ENCODE measurements at places on chromosomes 12 and 14.

GRCh38 chr12:87074781-87075180 lies 818.6 kb upstream of the MGAT4C start:
- DNase-seq: no peak

- DNase-seq: no peak
These were observed 552 bp upstream of the SCN8A start for GRCh38 chr12:51590347-51591015.

GRCh38 chr12:3427956-3428355 lies 63.0 kb upstream of the PRMT8 start:
- DNase-seq: no peak

GRCh38 chr14:61505815-61506809 lies 184.7 kb downstream of the PRKCH start:
- DNase-seq: no peak

DNA sequence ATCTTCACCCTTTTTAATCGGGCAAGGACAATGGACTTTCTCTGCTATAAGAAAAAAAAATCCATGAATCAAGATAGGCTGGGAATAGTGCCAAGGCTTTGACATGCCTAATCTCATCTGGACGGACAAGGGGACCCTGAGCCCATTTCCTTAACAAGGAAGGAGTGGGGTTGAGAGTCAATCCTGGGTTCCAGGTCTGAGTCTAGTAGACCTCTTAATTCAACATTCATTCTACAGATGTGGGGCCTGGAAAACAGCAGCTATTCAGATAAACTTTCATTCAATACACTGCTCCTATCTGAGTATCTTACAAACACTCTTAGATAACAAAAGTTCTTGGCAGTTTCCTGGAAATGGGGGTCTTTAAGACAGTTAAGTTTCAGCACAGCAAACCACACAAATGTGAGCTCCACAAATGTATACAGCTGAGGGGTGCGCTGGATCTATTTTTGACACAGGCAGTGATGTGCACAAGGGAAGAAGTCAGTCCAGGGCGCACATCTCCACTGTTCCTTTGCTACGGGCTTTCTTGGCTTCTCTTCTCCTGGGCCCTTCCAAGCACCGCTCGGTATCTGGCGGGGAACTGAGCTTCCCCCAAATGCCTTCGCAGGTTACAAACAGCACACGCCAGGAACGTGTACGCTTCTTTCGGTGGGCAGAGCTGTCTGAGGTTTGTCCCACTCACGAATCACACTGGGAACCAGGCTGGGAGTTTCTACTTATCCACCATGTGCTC lies 82.2 kb upstream of the GPR68 start:
- DNase-seq: no peak

- DNase-seq: no peak
These were observed 133.9 kb downstream of the SPTSSA start for GRCh38 chr14:34328178-34328577.

DNA sequence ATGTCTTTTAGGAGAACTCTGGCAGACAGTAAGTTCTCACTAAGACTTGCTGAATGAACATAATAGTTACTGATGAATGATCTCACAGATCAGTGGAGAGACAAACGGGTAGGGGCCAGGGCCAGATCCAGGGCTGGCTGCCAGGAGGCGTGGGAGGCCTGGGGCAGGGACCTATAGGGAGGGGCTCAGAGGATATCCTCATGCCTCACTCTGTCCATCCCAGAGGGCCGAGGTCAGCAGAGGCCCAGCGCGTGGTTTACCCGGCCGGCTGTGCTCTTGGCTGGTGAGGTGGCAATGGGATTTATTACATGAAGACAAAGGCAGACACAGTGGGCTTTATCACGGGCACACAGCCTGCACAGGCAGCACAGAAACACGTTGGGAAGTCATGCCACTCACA lies 85.4 kb downstream of the CHGA start:
- no peak for DNase-seq

GRCh38 chr14:93765970-93766369 lies 22.3 kb downstream of the PRIMA1 start:
- no peak for DNase-seq

- no peak for DNase-seq
These were observed 134.6 kb downstream of the BTG1 start for GRCh38 chr12:92010853-92011701.

GRCh38 chr14:99169776-99170356 lies 102.1 kb downstream of the BCL11B start:
- no peak for DNase-seq

DNA sequence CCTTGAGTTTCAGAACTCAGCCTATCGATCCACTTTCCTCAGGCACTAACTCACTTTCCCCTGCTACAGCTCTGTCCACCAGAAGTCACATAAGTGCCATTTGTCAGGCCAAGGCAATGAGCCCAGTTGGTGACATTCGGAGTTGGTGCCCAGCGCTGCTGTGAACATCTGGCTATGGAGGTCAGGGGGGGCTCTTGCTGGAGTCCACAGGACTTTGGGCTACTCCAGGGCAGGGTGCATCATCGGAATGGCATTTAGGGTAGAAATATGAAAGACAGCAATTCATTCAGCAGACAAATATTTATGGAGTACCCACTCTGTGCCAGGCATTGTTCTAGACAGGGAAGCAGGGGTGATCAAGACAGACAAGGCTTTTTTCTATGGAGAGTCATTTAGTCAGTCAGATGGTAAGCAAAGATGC lies 1.5 kb upstream of the PPP1CC start:
- no peak for DNase-seq

DNA sequence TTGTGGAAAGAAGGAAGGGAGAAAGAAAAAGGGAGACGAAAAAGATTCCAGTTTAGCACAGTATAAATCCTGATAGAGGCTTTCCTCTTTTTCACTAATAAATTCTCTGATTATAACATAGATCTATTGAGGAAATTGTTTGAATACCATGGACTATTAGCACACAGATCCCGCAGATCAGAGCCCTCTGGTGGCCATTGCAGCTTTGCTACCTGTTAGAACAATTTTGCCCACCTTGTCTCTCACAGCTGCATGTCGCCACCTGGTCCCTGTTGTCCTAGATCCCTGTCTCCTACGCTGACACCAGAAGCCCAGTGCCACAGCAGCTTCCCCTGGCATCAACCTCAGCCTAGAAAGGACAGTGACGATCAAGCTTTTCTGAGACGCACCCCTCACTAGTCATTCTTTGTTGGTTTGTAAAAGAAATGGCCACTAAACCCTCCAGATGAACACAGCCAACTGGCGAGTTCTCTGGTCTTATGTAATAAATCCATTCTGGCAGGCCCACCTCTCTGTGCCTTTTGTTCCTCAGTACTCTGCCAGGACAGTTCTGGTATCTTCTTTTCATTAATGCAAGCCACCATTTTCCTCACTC lies 9.9 kb downstream of the GPHB5 start:
- DNase-seq: no peak

GRCh38 chr14:23183479-23183878 lies at the start of gene SLC7A8:
Gene SLC7A8 (minus strand): TSS chr14:23183660. CDS start chr14:23182914, 746 bp downstream.
- peak; percentile 22 for DNase-seq
